ENCODE measurements at places on chromosomes 7 and 10.
A peak's percentile ranks its signal among the peaks of the same experiment; 100 is the strongest.

DNA sequence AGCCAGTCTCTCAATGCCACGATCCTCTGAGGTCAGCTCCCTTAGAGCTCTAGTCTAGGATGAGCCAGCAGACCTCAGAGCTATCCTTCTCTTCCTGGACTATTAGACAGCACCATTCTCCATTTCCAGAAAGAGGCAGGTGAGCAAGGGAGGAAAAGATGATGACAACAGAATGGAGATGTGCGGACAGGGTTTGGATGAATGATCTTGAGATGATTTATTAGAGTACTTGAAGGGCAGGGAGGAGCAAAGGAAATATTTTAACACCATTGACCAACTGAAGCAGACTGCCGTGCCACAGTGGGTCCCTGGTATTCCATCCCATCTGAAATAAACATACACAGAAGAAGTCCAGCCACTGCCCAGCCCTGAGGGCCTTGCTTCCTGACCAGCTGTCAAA, 94.3 kb downstream of the CFAP58 start:
- no peak for DNase-seq

GRCh38 chr7:122166275-122166674, 22.2 kb upstream of the AASS start:
- no peak for DNase-seq

DNA sequence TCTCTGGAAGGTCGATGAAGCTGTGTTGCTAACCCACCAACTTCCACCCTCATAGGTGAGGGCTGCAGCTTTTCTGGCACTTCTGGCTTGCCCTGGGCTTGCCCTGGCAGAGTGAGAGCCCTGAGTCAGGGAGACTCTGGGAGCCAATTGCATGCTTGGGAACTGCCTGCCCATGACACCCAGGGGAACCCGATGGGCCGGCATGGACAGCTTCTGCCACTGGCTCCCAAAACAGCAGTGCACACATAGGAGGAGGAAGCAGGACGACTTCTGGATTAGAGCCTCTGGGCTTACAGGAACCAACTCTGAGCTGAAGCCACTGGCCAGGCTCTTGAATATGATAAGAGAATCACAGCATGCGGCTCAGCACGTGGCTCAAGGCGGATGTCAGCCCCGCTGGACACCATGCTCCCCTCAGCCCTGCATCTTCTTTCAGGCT, 135.2 kb upstream of the UNC5B start:
- DNase-seq, result no peak

DNA sequence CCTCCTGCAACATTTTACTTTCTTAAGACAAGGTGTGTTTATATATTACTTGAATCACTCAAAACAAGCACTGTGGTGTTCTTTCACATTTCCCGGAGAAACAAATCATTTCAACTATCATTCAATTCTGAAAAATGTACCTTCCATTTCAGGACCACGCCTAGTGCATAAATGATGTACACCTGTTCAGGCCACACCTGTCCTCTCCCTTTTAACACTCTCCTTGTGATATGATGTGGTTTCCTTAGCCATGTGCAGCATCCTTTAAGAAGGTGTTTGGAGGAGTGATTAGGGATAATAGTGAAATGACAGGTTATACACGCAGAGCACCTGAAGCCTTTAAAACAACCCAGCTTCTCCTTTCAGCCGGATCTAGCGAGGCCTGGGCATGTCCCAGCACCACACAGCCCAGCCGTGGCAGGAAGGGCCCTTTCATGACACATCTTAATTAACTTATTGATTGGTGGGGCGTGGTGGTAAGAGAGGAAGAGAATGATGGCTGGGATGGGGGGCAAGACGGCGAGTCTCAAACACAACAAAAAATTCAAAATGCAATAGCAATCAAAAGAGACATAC, 26.9 kb downstream of the ABLIM1 start:
- no peak for DNase-seq

GRCh38 chr10:130570074-130570473, 433.9 kb downstream of the GLRX3 start:
- no peak for DNase-seq

GRCh38 chr10:17808971-17809841, at the start of gene MRC1:
Gene MRC1 (plus strand): TSS chr10:17809348. CDS start chr10:17809466, 118 bp downstream.
- no peak for DNase-seq

GRCh38 chr7:6209340-6209739, 63.1 kb downstream of the CYTH3 start:
- no peak for DNase-seq

- DNase-seq, result peak; percentile 64
Measured at GRCh38 chr10:122342293-122343134, 32.0 kb upstream of the PLEKHA1 start.

DNA sequence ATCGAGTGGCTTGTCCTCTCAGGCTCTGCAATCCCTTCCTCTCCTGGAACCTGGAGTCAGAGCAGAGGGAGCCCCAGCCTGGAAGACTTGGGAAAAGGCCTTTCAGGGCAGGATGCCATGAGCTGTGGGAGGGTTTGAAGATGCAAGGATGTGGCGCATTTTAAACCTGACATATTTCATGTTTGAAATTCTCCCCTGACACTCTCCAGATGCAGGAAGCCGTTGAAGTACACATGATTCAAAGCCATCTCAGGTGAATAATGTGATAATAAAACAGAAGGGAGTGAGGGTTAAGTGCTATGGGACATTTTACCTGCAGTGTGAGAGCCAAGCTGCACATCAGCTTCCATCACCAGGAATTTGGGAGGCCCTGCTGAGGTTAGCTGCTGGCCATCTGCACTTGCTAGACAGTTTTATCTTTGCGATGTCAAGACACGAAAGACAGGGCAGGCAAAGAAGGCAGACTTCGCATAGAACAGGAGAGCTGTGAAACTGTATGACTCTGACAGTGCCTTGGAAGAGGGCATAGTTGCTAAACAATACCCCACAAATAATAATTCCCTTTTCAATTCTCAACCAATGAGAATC, 159.1 kb upstream of the GDF10 start:
- DNase-seq, result peak; percentile 28

- DNase-seq, result no peak
Measured at GRCh38 chr10:3813267-3813666, 28.3 kb upstream of the KLF6 start.

DNA sequence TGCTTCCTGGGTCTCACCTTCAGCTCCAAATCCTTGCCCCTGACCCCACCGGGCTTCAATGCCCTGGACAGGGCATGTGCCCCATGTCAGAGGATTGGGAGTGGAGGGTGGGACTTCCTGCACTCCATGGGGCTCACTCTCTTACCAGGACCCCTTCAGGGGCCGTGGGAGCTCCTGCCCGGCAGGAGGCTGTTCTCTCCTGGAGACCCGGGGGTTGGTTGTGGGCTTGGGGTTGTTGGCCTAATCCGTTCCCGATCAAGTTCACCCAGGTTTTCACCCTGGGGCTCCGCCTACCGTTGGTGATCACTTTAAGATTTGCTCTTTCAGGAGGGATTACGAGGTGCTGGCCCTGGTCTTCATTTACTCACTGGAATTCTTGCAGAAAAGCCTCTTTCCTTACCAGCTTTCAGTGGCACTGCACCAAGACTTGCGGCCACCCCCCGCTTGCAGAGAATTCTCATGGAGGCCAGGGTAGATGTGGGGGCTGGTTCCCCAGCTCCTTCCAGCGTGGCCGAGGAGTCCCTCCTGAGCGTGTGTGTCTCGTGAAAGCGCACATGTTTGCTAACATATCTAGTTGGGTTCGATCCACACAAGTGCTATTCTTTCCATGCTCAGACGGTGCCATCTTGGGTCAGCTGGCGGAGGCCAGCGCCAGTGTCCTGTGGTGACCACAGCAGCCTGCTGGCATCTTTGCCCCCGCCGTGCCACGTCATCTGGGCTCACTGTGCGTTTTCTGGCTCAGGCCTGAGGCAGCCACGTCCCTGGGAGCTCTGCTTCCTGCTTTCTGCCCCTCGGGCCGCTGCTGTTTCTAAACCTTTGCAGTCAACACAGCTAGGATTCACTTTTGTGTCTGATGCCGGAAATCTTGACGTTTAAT, 15.6 kb downstream of the PWWP2B start:
- DNase-seq, result no peak

- DNase-seq, result no peak
Measured at GRCh38 chr7:108415084-108415483, 41.2 kb downstream of the NRCAM start.
